ENCODE measurements at places on chromosomes 5 and 9.

DNA sequence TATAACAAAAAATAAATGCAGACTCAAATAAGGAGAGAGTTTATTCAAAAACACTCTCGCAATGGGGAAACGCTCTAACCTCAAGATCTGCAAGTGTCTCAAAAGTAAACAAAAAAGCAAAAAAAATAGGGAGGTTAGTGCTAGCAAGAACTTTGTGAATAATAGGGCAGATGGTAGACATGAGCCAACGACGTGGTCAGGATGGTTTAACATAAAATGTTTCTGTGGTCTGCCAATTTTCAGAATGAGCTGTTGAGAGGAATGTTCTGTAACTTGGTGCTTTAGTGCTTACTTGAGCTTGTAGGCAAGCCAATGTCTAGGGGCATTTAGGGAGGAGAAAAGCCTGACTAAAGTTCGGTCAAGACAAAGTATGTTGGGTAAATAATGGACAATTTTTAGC is 1813.9 kb upstream of the CDH6 start:
- no peak for DNase-seq

GRCh38 chr9:113416149-113416721 is 5.7 kb downstream of the C9orf43 start:
- no peak for DNase-seq

DNA sequence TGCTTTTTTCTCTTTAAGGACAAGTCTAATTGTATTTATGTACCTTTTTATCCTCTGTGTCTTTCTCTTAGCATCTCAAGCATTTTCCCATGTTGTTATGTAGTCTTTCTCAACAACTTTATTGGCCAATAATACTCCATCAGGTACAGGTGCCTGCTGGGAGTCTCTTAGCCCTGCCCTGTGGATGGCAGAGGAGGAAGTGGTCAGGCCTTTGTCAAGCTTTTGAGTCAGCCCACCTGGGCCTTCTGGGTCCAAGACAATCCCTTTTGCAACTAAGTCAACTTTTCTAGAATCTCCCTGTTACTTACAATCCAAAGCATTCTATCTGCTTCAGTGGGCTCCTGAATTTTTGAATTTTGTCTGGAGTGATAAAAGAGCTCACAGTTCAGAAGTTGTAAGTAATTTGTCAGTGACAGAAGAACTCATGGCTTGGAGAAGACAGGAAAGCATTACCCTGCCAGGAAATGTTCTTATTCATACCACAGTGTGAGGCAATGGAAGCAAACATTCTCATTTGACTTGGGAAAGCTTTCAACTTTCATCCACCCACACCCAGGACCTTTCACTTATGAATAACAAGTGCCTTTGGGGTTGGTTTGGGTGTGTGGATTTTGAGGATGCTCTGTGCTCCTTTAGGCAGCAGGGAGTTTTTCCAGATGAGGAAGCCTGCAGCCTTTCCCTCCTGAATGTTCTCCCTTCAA is 200.0 kb upstream of the S1PR3 start:
- DNase-seq = no peak

- no peak for DNase-seq
Measured at GRCh38 chr5:132808866-132809265, 4.2 kb upstream of the SOWAHA start.

- DNase-seq = no peak
Measured at GRCh38 chr5:139795074-139796001, at the start of gene PSD2. TSS of gene PSD2 (plus strand) at chr5:139795808. CDS start at chr5:139809441, 13,633 bp downstream.

DNA sequence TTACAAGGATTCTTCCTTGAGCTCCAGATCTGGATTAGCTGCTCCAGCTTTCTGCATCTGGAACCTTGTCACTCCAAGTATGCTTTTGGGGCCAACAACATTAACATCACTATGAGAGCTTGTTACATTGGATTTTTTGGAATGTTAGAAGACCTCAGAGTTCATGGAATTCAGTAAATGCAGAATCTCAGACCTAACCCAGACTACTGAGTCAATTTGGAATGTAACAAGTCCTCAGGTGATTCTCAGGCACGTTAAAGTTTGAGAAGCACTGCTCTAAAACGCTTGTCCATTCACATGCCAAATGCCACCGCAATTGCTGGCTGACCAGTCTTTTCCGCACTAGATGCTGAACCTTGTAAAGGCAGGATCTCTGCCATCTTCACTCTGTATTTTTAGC is 251.4 kb upstream of the TRIM32 start:
- DNase-seq = no peak

DNA sequence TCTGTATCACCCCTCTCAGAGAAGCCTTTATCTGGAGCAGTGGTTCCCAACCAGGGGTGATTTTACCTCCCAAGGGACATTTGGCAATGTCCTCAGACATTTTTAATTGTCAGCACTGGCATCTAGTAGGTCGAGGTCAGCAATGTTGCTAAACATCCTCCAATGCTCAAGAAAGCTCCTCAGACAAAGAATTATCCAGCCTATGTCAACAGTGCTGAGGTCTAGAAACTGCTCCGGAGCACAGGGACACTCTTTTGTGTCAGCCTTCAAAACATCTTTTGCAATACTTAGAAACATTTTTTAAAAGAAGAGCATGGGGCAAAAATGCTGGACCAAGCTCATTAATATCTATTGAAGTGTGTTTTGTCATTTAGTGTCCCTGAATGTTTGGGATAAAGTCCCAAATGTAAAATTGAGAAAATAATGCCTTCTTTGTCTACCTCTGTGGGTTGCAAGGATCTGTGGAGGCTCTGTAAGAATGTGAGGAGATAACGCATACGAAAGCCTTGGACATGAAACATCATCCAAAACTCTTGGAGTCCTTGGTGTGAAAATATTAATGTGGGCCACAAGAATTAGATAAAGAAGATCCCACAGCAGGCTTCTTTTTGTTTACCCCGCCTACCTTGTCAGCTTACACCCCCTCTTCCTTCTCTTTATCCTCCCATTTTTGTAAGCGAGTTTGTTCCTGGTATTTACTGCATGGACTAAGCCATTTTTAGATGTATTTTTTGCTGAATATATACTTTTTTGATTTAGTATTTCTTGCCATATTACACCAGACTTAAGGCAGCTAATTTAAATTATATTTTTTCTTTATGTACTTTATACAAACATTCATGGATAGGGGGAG is 193.5 kb downstream of the CD180 start:
- DNase-seq = no peak

- DNase-seq = no peak
Measured at GRCh38 chr5:14476786-14477435, 104.7 kb upstream of the OTULINL start.

GRCh38 chr9:134190232-134191121 is 26.1 kb upstream of the RNU6ATAC start:
- DNase-seq = no peak

DNA sequence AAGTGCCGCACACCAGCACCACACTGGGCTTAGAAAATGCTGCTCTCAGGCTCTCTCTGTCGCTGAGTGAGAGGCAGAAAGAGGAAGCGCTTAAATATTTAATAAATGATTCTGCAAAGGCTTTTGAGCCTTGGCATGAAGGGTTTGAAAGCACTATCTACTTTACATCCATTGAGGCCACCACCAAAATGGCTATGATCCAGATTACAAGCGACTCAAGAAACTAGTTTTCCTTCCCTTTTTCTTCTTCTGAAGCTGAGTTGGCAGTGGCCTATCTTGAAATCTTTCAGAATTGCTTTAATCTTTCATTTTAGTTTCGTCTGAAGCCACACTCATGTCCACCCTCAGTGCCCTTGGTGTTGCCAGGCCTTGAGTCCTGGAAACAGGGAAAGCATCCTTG is 59.5 kb downstream of the EBF1 start:
- no peak for DNase-seq

- no peak for DNase-seq
Measured at GRCh38 chr9:127846443-127847177, 7.8 kb downstream of the ENG start.

GRCh38 chr5:100890461-100891008 is 12.5 kb downstream of the ST8SIA4 start:
- DNase-seq = no peak

GRCh38 chr9:90517103-90517502 is 125.5 kb downstream of the DIRAS2 start:
- DNase-seq = no peak

GRCh38 chr9:38208206-38208901 is 139.3 kb upstream of the SHB start:
- no peak for DNase-seq

DNA sequence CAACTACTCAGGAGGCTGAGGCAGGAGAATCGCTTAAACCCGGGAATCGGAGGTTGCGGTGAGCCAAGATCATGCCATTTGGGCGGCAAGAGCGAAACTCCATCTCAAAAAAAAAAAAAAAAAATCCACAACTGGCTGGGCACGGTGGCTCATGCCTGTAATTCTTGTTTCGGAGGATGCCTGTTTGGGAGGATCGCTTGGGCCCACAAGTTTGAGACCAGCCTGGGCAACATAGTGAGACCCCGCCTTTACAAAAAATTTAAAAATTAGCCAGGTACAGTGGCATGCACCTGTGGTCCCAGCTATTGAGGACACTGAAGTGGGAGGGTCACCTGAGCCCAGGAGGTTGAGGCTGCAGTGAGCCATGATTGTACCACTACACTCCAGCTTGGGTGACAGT is 1.9 kb upstream of the EIF4EBP3 start:
- DNase-seq = no peak

DNA sequence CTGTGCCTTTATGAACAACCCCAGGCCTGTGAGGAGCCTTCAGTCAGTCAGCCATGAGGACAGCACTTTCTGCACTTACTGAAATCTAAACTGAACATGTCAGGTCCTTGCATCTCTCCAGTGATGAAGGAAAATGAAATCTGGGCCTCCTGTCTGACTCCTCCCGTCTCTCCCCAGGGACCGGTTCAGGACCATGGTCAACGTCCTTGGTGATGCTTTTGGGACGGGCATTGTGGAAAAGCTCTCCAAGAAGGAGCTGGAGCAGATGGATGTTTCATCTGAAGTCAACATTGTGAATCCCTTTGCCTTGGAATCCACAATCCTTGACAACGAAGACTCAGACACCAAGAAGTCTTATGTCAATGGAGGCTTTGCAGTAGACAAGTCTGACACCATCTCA is 77.0 kb upstream of the PLPP6 start:
- DNase-seq = no peak

- DNase-seq = no peak
Measured at GRCh38 chr9:73059247-73059646, 92.4 kb upstream of the ANXA1 start.

DNA sequence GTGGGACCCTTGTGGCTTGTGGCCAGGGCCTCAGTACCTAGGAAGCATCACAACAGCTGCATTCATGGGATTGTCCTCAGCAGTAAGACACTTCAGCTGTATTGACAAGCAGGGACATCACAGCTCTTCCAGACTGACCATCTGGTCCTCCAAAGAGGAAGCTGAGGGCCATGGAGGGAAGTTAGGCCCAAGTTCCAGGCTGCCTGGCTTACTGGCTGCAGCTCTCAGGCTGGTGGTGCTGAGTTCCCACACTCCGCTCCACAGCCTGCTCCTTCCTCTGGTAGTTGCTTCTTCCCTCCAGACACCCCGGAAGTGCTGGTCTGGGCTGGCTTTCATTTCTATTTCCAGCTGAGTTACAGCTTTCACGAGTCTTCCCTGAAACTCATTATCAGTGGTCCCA is 5.7 kb upstream of the STING1 start:
- DNase-seq = no peak

DNA sequence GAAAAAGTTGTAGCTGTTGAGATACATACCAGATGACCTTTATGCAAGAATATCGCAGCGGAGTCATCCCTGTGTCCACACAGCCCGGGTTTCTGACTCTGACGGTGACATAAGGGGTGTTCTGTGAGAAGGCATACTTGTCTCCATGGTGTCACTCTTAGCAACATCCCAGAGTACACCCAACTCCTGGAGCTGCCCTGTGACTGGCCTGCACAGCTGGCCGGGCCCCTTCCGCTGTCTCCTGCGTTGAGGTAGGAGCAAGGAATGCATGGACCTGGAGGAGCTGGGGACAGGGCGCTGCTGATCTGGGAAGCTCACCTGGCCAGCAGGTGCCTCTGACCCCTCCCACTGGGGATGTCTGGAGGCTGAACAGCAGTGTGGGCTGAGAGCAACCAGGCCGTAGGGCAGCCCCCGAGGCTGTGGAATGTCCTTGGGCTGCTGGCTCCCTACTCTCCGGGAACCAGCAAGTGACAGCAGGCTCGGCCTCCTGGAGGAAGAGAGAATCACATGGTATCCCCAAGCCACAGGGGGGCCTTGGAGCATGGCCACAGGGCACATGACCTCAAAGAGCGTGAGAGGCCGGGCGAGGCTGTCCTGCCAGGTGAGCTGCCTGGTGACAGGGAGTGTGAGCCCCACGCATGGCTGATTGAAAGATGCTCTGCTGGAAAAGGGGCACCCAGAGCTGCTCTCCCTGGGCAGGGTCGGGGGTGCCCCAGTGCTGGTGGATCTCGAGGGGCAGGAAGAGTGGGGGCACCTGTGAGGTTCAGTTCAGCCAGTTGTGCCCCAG is 113.4 kb downstream of the MRPL36 start:
- DNase-seq = no peak

DNA sequence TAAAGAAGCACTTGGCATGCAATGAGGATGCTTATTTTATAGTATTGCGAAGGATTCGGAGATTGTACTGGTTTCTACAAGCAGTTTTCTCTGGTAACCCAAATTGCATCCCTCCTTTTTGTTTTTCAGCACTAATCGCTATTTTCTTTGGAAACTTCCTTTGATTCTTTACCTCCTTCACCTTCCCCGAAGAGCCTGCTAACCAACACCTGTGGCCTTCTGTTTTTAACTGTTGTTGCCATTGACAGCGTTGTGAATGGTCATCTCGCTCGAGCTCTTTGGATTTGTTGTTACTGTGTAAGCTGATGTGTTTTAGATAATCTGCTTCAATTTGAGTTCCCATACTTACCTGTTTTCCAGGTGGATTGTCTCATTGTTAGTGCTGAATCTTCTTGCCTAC is 1.1 kb downstream of the CNOT6 start:
- no peak for DNase-seq

DNA sequence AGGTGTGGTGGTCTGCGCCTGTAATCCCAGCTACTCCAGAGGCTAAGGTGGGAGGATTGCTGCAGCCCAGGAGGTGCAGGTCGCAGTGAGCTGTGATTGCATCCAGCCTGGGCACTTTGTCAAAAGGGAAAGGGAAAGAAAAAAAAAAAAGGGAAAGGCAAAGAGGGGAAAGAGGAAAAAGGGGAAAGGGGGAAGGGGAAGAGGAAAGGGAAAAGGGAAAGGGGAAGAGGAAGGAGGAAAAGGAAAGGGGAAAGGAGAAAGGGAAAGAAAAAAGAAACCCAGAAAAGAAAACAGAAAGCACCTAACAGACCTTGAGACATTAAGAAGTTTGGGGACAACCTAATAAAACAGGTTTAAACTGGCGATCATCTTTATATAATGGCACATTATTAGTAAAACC is 40.0 kb downstream of the IDNK start:
- DNase-seq = no peak

All from brain pericyte (primary cell).